ENCODE measurements at places on chromosomes 1 and 21.

DNA sequence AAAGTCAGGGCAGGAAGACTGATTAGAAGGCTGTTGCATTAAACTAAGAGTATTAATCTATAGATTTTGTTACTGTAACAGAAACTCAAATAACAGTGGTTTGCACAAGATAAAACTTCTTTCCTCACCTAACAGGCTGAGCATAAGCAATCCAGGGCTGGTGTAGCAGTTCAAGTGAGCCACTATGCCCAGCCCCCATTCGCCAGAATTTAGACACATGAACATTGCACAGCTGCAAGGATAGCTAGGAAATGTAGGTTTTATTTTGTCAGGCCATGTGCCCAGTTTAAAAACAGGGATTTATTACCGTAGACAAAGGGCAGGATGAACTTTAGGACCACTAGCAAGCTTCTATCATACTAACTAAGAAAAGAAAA, 19.5 kb upstream of the DOCK7 start:
- no peak for DNase-seq

- DNase-seq: no peak
Measured at GRCh38 chr21:19608101-19608621, 1204.6 kb upstream of the TMPRSS15 start.

DNA sequence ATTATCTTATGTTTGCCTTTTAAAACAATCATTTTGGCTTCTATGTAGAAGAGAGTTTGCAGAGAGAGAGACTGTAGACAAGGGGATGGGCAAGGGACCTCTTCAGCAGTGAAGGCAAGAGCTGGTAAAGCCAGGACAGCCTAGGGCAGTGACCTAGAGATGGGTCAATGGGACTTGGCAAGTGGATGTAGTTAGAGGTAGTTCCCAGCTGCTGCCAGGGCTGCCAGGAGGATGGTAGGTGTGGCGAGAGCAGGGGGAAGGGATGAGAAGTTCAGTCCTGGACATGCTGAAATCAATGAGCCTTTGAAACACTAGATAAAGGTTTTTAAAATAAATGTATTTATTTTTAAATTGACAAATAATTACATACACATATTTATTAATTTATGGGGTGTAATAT, 6.4 kb upstream of the SPRR5 start:
- DNase-seq: no peak

DNA sequence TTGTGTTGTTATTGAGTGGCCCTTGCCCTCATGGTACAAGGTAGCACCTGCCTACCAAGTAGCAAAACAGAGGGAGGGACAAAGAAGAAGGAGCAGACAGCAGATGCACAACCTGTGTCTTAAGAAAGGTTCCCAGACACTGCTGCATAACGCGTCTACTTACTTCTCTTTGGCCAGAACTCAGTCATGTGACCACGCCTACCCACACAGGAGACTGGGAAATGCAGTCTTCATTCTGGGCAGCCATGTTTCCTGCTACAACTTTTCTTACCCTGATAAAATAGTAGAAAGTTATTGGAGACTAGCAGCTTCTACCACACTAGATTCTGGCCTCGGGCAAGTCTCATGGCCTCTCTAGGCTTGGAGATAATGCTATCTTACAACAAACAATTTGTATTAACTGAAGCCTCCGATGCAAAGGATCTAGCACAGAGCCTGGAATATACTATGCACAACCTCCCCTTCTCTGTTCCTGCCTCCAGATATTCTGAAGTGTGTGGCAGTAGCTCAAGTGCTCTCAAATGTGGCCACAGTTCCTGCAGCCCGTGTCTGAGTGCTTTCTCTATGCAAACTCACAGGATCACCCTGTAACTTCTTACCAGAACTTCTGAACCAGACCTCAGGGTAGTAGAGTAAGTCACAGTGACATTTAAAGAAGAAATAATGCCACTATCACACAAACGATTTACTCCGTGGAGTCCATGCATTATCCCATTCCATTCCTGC, 34.1 kb upstream of the BTG2 start:
- DNase-seq: peak; percentile 71

GRCh38 chr1:185560760-185561159, 173.4 kb upstream of the HMCN1 start:
- DNase-seq: no peak

GRCh38 chr1:16162163-16162822, 6.4 kb upstream of the EPHA2 start:
- DNase-seq: no peak

DNA sequence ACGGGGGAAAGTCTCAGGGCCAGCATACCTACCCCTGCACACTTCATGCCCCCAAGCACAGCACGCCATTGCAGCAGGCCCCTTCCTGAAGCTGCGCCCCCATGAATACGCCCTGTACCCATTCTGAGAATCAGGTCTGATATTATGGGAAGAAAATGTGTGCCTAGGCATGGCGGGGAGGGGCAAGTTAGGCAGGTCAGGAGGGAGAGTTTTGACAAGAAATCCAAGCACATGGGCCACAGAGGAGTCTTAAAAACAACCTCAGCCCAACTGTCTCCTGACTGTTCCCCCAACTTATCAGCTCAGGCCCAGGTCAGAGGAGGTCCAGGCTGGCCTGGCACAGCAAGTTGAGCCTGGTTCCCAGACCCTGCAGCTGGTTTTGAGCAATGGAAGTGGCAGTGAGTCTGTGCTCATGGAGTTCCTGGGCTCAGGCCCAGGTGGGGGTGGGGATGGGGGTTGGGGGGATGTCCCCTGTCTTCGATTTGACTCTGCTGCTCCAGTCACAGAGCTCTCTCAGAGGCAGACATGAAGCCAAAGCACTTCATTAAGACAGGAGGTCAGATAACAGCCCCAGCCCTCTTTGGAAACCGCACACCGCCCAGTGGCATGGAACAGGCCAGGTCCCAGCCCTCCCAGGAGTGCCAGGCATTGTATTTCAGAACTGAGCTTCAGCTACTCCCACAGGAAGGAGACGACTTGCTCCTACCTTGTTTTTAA, 20.6 kb upstream of the BCAR3 start:
- no peak for DNase-seq

GRCh38 chr1:229657993-229658755, 32.1 kb downstream of the URB2 start:
- no peak for DNase-seq

GRCh38 chr21:45088729-45089128, 14.3 kb downstream of the ADARB1 start:
- no peak for DNase-seq

GRCh38 chr1:157147906-157148700, 9.9 kb upstream of the ETV3 start:
- DNase-seq: no peak

GRCh38 chr1:17826165-17826488, 71.0 kb downstream of the ACTL8 start:
- DNase-seq: peak; percentile 13

GRCh38 chr1:78171736-78172590, 126.2 kb downstream of the GIPC2 start:
- no peak for DNase-seq

DNA sequence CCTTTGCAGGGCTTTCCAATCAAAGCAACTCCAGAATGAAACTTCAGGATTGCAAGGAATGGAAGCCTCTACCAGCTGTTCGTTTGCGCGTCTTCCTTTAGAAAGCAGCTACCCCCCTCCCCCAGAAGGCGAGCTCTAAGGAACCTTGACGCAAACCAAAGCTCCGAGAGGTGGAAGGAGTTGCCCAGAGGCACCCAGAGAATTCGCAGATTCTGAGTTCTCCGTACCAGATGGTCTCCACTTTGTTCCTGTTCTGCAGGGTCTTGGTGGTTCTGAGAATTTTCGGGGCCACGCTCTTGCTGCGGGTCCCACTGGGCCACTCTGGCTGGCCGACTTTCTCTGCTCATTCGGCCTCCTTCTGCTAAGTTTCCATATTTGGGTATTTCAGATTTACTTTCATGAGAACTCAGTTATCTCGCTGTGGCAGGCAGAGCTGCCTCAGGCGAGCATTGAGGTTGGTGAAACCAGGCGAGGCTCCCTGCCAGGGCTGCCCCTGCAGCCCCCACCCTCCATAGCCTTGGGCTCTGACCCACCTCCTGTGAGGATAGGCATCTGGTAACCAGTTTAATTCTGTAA, 801 bp downstream of the TRAF5 start:
- peak; percentile 41 for DNase-seq

GRCh38 chr1:7454052-7454815, 316.9 kb upstream of the VAMP3 start:
- no peak for DNase-seq

DNA sequence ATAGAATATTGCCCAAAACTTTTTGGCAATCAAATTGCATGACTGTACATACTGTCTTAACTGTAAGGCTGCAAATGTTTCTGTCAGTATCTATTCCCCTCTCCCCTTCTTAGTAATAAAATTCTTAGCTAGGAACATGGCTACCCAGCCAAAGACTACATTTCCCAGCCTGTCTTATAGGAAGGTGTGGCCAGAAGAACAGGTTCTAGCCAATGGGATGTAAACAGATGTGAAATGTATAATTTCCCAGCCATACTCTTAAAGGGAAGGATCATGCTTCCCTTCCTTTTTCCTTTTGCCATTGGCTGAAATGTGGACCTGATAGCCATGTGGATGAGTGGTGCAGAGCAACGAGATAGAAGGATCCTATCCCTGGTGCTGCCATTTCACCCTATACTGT, 7.0 kb upstream of the HIVEP3 start:
- DNase-seq: no peak

- DNase-seq: no peak
Measured at GRCh38 chr1:240171907-240172306, 80.2 kb downstream of the FMN2 start.

GRCh38 chr21:17429936-17430335, 82.9 kb upstream of the CXADR start:
- no peak for DNase-seq

- peak; percentile 10 for DNase-seq
Measured at GRCh38 chr1:903721-904271, 19.9 kb upstream of the SAMD11 start.

DNA sequence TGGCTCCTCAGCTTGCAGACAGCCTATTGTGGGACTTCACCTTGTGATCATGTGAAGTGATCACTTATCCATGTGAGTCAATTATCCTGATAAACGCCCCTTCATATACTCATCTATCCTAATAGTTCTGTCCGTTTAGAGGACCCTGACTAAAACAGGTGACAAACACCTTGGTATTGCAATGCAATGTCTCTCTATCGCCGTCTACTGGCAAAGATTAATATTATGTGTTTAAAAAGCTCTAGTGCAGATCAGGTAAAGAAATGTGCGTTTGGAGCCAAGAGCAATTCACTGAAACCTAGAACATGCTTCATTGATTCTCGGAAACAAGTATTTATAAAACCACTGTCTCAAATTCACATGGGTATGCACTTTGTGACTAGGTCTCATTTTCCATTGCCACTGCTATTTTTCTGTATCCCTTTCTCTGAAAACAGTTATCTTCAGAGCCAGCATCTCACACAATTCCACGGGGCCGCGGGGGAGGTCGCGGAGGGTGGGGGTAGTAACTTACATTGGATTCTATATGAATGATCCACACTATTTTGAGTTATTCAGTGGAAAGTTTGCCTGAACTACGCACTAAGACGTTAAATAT, 554.6 kb upstream of the NCAM2 start:
- DNase-seq: no peak

DNA sequence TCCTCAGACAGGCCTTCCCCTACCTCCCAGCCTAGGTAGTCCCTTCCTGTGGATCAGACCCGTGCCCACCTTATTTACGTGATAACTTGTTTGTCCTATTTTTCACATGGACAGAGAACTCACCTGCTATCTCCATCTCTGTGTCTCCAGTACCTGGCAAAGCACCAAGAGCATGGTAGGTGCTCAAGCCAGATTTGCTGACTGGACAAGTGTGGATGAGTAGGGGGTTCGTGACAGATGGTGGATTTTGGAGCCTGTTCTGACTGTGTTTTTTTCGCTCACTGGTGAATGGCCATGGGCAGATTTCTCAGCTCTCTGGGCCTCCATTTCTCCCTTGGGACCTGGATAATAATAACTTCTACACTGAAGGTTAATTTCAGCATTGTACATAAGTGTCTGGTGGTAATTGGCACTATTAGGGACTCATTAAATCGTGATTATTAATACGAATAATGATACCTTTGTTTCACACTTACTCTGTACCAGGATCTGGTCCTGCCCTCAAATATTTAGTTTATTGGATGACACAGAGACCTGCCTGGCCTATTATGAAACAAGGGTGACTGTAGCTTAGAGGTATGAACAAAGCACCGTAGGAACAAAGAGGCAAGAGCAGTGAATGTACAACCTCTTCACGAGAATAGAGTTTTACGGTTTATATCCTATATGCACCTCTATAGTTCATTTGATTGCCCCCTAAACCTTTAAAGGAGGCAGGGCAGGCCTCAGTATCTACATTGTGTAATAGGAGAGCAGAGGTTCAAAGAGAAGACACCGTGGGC, 24.5 kb upstream of the SLC26A9 start:
- DNase-seq: no peak

DNA sequence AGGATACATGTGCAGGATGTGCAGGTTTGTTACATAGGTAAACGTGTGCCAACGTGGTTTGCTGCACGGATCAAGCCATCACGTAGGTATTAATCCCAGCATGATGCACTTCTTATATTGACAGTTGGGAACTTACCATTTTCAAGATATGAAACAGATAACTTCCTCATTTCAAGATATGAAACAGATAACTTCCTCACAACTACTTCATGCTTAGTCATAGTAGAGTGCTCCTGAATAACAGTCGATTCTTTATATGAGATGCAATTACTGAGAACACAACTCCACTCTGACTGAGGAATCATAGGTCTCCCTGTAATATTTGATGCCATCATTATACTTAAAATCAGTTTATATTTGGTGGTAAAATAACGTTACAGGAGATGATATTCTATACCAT, 1124.3 kb downstream of the AMY1C start:
- DNase-seq: no peak

GRCh38 chr1:67019600-67020136, 34.3 kb downstream of the SLC35D1 start:
- no peak for DNase-seq

- no peak for DNase-seq
Measured at GRCh38 chr21:45079351-45079750, 5.0 kb downstream of the ADARB1 start.

GRCh38 chr1:243596431-243597062, 253.5 kb downstream of the AKT3 start:
- DNase-seq: peak; percentile 59

DNA sequence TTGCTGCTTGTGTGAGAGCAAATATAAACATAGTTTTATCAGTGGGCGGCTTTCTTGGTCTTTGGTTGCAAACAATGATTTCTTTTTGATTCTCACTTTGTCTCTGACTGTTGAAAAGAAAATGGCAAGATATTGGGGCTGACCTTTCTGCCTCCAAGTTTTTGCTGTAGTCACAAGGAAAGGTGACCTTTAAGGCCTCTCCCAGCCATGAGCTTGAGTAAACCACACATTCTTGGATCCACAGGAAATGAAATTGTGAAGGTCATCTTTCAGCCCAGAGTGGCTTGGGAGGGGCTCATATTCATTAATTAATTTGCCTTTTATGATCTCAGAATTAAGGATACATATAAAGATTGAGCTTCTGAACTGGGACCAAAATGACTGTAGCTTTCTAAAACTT, 241.6 kb downstream of the BACH1 start:
- DNase-seq: no peak

All from stimulated activated naive CD8-positive, alpha-beta T cell treated with anti-CD3 and anti-CD28 coated beads, Interleukin-15, amount 100 ng/mL, for 72 hours (primary cell).